ENCODE measurements at places on chromosomes 4 and X.

DNA sequence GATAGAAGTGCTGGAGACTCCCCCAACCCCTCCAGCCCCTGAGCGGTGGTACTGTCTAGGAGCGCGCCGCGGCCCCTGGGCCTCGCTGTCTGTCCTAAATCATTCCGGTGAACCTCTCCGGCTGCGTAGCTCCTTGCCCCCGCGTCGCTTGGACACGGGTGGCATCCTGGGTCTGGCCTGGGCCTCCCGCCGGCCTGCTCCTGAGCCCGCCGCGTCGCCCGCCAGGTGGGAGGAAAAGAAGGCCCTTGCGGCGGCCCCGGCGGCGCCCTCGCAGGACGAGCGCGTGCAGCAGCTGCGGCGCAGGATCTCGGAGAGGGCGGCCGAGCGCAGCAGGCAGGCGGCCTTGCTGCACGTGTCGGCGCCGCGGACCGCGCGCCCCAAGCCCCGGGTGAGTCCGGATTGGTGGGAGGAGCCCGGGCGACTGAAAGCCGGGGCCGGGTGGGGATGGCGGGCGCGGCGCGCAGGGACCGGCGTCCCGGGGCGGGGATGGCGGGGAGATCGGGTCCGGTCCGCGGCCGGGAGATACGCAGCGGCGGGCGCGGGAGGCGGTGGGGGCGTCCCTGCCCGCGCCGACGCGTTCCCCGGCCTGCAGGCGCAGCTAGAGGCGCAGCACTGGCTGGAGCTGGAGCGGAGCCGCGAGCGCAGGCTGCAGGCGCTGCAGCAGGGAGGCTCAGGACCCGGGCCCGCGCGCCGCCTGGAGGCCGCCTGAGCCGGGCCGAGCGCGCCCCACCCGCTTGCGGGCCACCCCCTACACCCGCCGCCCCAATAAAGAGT lies 6.5 kb upstream of the RNF4 start:
- DNase-seq: no peak

DNA sequence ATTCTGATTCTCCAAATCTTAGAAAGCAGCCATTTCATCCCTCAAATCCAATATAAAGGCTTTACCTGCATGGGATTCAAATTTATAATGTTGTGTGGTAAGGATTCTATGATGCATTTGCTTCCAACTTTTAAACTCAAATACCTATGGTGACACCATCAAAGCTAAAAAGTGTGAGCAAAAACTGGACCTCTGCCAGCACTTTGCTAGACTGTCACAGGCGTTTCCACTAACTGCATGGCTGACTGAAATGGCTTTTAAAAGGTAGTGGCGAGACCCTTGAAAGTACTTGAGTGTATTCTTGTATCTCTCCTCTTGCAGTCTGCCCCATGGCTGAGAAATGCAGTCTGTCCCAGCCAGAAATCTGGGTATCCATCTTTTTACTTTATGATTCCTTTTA lies 169.4 kb downstream of the AMELX start:
- DNase-seq: no peak

- DNase-seq: peak; percentile 22
These were observed 120.7 kb upstream of the TRIM2 start for GRCh38 chr4:153083447-153083947.

- DNase-seq: no peak
These were observed 177.7 kb upstream of the FSTL5 start for GRCh38 chr4:162341533-162341932.

DNA sequence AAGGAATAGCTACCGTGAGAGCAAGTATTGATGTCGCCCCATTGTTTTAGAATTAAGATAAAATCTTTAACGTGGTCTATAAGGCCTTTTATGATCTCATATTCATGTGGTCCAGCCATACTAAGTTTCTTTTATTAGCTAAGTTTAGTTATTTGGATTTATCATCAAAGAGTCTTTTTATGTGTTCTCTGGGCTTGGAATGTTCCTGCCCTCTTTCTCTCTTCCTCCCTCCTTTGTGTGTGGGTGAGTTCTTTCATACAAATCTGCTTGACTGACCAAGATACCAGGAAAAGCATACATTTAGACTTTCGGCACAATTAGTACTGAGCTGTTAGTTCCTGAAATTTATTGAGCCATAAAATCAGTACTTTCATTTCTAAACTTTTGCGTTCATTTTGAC lies 11.3 kb downstream of the TDO2 start:
- no peak for DNase-seq

DNA sequence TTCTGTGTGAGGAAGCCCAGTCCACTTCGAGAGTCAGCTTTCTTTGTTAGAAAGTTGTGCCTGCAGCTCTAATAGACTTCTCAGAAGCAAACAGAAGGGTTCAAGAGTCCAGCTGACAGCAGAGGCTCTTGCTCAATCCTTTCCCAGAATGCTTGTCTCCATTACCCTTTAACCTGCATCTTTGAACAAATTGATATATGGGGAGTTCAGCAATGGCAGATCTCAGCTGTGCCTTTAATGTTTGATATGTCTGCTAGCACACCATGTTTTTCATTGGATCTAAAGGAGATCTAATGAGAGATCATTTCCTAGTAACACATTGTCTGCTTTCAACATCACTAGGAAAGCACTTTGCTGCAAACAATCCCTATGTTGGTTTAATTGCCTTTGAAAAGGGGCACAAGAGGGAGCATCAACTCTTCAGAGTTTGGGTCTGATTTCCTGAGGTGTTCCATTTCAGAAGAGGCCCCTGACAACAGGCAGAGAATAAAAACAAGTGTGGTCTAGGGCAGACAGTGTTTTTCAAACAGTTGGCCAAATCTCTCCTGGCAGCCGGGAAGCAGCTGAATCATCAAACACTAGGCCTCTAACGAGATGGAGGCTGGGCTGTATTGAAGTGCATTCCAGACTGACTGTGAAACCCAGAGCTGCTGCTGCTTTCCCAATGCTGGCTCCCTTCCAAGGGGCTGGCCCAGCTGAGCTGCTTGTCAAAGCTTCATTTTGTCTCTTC lies 55.5 kb downstream of the LUZP4 start:
- no peak for DNase-seq

- no peak for DNase-seq
These were observed 169.5 kb downstream of the GLRA2 start for GRCh38 chrX:14698790-14699189.

GRCh38 chrX:21757960-21758359 lies at the start of gene SMPX:
TSS of gene SMPX (minus strand) at chrX:21758116. CDS start at chrX:21754290, 3,826 bp downstream.
- no peak for DNase-seq

GRCh38 chrX:118530219-118530911 lies 34.8 kb downstream of the DOCK11 start:
- no peak for DNase-seq

- no peak for DNase-seq
These were observed 101.6 kb upstream of the PACRGL start for GRCh38 chr4:20598626-20599025.

DNA sequence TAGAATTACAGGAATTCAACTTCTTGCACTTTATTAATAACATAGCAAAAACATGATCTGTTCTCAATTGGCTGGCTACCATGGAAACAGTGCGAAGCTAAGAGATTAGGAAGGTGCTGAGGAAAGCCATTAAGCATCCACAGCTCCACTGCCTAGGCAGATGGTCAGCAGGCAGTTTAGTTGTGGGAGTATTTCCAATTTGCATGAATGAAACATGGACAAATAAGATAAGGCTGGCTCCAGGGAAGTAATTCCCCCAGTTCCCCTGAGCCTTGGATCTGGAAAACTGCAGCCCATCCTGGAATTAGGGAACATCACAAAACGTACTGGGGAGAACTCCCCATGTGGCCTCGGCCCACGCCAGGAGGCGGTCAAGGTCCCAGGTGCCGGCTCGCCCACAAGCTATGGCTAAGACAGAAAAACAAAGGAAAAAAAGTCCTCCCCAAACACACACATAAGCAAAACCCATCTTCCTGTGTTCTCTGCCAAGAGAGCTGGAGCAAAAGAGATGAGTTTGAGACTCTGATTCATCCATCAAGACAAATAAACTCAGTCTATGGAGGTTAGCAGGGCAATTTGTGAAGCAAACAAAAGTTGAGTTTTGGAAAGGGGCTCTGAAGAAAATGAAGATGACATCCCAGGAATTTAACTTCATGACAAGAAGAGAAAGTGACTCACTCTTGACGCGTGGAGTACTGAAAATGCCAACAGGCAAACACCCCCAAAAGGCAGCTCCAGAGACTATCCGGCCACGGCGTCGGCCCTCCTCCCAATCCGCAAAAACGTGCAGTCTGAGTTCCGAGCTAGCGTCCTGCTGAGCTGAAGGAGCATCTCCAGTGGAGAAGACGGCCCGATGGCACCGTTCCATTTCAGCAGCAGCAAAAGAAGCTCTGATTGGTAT lies 45.1 kb downstream of the IGFBP7 start:
- no peak for DNase-seq

DNA sequence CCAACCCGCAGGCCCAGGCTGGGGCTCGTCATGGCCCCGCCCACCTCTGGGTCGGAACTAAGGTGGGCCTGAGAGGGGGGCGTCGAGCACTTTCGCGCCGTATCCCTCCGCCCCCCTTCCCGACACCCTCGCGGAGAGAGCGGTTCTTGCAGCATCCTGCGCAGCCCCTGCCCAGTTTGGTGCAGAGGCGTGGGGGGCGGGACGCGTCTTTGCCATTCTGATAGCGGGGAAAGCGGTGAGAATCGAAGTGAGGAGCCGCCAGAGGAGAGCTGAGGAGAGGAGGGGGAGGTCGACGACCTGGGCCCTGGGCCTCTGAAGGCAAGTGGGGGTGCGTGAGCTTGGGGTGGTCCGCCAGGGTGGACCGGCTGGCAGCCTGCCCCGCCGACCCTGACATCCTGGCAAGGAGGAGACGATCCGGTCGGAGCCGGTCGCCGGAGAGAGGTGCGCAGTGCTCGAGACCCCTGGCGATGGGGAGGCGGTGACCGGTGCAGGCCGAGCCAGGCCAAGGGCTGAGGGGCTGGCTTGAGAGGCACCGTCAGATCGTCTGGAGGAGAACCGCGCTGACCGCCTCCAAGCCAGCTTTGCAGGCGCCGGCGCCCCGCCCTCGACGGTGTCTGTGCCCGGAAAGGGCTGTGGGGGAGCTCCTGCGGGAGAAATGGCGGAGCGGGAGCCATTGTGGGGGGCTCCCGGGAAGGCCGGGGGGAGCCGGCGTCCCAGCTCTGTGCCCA lies 25.5 kb downstream of the GPRASP3 start:
- no peak for DNase-seq

- no peak for DNase-seq
These were observed 12.4 kb upstream of the STX18 start for GRCh38 chr4:4554234-4554633.

GRCh38 chr4:148078061-148078460 lies 346.2 kb downstream of the ARHGAP10 start:
- DNase-seq: no peak

DNA sequence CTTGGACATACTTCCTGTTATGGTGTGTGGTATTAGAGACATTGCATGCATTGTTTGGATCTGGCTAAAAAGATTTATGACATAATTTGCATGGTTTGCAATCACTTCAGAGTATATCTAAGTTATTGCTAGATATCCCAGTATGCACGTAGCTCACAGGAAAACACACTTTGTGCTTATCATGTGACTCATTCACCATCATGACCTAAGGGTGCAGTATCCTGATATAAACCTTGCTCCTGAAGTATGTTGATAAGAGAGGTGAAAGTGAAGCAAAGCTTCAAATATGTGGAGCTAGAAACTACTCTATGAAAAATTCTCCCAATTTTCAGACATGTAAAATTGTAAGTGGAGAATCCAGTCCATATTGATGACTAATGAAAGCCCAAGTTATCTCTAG lies 46.9 kb upstream of the GRXCR1 start:
- no peak for DNase-seq

DNA sequence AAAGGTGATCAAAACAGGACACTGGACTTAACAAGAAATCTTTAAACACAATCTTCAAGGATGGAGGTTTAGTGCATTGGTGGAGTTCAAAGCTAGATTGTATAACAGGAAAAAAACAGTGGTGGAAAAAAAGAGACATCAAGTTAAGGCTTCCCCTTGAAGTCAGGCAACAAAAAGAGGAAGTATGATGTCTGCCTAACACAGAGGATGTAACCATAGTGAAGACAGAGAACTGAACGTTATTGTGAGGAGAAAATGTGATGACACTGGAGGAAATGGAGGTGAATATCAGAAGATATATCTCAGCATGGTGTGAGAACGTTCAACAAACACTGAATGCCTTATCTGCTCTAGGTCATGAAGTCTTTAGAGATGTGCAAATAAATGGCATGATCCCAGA lies 192.4 kb upstream of the AR start:
- no peak for DNase-seq

- DNase-seq: no peak
These were observed 94.9 kb upstream of the SHISA3 start for GRCh38 chr4:42302348-42302747.

GRCh38 chr4:71472946-71473345 lies 134.1 kb downstream of the SLC4A4 start:
- no peak for DNase-seq

GRCh38 chrX:137178392-137178791 lies 144.6 kb upstream of the GPR101 start:
- no peak for DNase-seq

- no peak for DNase-seq
These were observed 172.7 kb upstream of the LNX1 start for GRCh38 chr4:53763813-53764597.

DNA sequence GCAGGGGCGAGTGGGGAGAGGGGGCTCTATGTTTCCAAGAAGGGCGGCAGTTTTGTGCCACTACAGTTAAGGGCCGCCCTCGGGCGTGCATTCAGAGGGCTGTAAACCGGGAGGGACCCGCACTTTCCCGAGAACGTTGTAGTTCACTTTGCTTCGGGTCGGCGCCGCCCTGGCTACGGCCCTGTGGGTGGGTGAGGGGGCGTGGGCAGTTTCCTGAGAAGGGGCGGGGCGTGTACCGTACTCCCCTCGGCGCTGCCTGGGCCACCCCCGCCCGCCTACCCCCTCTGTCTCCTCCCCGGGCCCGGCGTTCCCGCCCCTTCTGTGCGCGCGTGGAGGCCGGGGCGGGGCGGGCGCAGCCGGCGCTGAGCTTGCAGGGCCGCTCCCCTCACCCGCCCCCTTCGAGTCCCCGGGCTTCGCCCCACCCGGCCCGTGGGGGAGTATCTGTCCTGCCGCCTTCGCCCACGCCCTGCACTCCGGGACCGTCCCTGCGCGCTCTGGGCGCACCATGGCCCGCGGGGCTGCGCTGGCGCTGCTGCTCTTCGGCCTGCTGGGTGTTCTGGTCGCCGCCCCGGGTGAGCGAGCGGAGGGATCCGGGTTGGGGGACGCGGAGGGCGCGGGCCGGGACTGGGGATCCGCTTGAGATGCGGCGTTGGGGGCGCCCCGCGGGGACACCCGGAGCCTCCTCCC lies at the start of gene CD99:
CD99 (plus strand) TSS at position 440 of the 687 bp plus-strand sequence; CDS start at position 506, 66 bp downstream.
- DNase-seq: no peak

DNA sequence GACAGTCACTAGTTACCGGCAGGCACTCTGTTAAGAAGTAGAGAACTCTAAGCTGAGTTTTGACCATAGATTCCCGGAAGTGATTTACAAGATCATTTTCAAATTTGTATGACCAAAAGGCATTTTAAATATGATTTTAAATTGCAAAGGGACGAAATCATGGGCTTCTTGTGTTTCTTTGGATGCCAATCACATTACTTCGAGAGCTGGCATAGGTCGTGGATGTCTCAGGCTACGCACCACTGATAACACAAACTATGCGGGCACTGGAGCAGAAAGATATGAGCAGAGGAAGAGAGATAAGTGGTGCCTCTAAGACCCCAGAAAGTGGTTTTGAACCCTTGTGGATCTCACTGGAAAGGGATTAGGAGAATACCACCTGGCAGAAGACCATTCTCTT lies 294.2 kb upstream of the FTHL17 start:
- DNase-seq: no peak

GRCh38 chrX:57848857-57849256 lies 61.4 kb downstream of the ZXDA start:
- DNase-seq: no peak

GRCh38 chr4:52837716-52838558 lies 24.2 kb upstream of the RASL11B start:
- DNase-seq: no peak

Data from NK-92 treated with Interleukin-12 subunit alpha and Interleukin-12 subunit beta, amount 100 ng/mL, for 24 hours (cell line).